ENCODE measurements at places on chromosomes 6 and 20.

DNA sequence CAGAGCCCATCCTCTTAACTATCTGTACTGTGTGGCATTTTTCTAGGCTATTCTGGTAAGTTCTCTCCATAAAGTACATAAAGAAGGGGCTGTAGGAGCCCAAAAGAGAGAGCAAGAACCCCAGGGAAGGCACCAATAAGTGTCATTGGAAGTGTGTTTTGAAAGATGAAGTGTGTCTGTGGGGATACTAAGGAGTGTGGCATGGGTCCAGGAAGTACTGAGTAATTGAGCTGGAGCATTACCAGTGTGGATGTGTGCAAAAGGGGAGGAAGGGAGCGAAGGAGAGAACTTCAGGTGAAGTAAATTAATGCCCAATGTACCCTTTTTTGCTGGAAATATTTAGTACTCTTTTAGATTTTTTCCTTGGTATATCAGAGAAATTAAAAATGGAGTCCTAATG lies 63.9 kb downstream of the KCNS1 start:
- no peak for DNase-seq

- no peak for DNase-seq
These were observed 39.9 kb upstream of the TBC1D7 start for GRCh38 chr6:13368079-13368730.

- peak; percentile 49 for DNase-seq
These were observed 582 bp downstream of the SNRPB start for GRCh38 chr20:2469991-2470422.

- no peak for DNase-seq
These were observed 81.4 kb upstream of the ARID1B start for GRCh38 chr6:156695742-156696141.

- DNase-seq: no peak
These were observed 42.9 kb downstream of the LINC00237 start for GRCh38 chr20:21063276-21063675.

DNA sequence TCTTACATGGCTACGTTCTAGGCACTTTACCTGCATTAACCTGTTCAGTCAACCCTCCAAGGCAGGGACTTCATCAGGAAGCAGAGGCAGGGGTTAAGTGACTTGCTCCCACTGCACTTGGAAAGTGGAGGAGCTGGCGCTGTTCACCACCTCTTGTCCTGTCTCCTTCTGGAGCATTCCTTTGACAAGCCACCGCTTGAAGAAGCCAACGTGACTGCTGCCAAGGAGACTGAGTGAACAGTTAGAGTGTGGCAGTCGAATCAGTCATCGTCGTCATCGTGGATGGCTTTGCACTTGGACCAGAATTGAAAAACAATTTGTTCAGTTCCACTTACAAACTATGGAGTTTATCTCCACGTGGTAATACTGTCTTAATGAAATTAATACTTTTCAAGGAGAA lies 60.9 kb downstream of the TULP4 start:
- DNase-seq: no peak

DNA sequence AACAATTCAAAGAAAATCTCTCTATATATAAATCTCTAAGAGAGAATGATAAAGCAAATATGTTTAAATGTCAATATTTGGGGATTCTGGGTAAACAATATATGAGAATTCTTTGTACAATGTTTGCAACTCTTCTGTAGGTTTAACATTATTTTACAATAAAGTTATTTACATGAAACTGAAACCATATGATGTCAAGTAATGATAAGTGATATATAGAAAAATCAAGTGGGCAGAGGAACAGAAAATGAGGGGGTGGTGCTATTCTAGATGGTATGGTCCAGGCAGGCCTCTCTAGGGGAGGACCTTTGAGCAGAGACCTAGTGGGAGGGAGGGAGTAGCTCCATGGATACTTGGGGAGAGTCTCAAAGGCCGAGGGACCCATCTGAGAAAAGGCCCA lies 16.4 kb upstream of the SCRT2 start:
- no peak for DNase-seq

GRCh38 chr20:22562620-22563019 lies 21.8 kb downstream of the FOXA2 start:
- DNase-seq: no peak

DNA sequence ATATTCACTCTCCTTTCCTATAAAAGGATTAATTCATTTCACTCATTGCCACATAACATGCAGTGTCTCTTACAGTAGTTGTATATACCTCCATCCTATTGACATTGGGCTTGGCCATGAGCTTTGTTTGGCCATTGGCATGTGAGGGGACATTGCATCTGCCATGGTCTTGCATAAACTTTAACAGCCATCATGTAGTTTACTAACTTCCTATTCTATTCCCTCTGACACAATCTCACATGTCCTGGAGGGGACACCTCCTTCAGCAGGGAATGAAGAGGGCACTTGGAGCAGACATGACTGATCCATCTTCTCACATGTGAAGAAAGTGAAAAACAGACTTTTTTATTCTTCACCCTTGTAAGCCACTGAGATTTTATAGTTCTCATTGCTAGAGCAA lies 115.5 kb upstream of the MARCKS start:
- DNase-seq: no peak

DNA sequence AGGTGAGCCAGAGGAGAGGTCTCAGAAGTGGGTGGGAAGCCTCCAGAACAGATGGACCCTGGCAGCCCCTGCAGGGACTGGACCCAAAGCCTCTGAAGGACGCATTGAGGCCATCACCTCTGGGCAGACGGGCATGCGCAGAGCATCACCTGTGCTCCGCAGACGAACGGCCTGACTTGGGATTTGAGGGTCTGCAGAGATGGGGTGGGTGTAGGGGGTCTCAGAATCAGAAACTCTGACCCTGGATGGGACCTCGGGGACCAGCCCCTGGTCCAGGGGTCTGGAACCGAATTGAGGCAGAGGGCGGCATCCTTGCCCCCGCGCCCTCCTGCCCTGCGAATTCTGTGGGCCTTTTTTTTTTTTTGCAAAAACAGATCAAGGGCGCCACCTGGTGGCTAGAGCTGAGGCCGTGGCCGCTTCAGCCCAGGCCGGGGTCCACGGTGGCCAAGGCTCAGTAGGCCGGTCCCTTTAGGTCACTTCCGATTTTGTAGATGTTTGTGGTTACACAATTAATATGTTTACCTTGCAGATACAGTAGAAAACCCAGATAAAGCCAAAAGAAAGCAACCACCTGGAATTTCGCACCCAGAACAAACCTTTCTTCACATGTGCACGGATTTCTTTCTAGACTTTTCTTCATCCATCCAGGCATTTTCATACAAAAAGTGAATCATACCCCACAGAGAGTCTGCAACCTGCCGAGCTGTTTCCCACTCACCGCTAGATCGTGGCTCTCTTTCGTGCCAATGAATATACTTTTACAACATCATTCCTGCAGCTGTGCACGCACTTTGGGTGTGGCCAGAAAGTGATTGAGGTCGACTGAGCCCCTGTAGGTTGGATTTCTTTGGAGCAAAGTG lies 25.9 kb downstream of the ZBP1 start:
- peak; percentile 75 for DNase-seq

GRCh38 chr20:35837577-35838195 lies 65.9 kb downstream of the PHF20 start:
- DNase-seq: no peak

DNA sequence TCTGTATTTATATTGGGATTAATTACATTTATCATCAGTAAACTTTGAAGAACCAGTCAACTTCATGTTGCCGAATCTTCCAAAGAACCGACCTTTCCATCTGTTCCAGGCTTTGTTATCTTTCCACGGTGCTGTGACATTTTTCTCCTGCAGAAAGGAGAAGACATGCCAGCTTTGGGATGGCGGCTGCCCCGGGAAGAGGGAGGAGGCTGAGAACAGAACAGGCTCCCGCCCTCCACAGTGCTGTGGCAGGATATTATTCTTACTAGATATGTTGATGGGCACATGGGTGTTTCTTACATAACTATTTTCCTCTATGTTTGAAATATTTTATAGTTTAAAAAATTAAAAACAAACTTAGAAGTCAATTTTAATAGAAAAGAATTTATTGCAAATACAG lies 44.9 kb downstream of the GINS1 start:
- no peak for DNase-seq

GRCh38 chr6:129368076-129368475 lies 341.9 kb downstream of the ARHGAP18 start:
- DNase-seq: no peak

DNA sequence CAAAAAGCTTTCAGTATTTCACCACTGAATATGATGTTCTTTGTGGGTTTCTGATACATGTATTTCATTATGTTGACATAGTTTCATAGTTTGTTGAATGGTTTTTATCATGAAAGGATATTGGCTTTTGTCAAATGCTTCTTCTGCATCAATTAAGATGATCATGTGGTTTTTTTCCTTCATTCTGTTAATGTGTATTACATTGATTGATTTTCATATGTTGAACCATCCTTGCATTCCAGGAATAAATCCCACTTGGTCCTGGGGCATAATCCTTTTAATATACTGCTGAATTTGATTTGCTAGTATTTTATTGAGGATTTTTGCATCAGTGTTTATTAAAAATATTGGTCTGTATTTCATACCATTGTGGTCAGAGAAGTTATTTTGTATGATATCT lies 70.9 kb upstream of the BHLHE23 start:
- DNase-seq: no peak

DNA sequence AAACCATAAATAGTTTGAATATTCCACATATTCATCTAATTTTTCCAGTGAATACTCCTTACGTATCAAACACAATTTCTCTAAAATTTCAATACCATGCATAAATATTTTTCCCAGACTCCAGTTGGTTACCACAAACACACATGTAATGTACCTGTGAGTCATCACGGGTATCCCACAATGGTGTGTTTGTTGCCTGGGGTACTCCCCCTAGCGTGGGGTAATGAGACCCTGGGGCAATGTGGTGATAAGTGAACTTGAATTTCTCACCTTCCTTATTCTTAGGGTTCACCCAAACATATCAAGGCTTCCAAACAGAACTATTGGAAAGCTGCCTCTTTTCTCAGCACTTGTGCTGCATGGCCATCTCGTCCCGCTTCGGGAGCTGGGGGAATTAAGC lies 51.0 kb downstream of the STX7 start:
- no peak for DNase-seq

GRCh38 chr6:160240691-160241084 lies 17.9 kb downstream of the SLC22A2 start:
- DNase-seq: no peak

- no peak for DNase-seq
These were observed 704.4 kb upstream of the SLC35B3 start for GRCh38 chr6:9139746-9140145.

- no peak for DNase-seq
These were observed 473.6 kb downstream of the EPHA7 start for GRCh38 chr6:92945799-92946198.

DNA sequence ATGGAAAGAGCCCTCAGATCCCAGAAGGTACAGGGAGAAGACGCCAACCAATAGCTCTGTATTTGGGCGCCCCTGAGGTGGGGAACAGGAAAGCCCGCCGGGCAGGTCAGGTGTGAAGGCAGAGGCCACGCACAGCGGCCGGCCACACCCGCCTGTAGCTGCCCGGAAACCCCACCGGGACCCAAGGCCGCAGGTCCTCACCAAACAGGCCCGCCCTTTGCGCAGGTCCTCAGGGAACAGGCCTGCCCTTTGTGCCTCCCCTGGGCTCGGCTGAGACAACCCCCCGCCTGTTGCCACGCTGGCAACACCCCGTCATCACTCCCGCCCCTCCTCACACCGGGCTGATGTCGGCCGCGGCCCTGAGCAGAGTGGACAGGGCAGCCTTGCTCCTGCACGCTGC lies 44.9 kb upstream of the CHRNA4 start:
- DNase-seq: no peak

DNA sequence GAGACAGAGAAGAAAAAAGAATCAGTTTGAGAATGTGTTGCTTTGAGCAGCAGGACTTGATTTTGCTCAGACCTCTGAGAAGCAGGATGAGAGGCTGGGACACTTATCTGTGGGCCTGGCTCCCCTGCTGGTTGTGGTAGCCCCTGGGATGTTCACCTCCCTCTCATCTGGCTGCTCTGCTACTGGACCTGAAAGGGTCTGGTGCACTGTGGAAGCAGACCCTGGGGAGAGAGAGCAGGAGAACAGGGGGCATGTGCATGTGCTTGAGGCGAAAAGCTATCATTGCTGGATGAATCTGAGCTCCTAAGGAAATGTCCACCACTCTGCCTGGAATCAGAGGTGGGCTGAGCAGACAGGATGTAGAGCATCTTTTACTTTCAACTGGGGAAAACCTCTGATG lies 161.1 kb downstream of the SCP2D1 start:
- DNase-seq: no peak

DNA sequence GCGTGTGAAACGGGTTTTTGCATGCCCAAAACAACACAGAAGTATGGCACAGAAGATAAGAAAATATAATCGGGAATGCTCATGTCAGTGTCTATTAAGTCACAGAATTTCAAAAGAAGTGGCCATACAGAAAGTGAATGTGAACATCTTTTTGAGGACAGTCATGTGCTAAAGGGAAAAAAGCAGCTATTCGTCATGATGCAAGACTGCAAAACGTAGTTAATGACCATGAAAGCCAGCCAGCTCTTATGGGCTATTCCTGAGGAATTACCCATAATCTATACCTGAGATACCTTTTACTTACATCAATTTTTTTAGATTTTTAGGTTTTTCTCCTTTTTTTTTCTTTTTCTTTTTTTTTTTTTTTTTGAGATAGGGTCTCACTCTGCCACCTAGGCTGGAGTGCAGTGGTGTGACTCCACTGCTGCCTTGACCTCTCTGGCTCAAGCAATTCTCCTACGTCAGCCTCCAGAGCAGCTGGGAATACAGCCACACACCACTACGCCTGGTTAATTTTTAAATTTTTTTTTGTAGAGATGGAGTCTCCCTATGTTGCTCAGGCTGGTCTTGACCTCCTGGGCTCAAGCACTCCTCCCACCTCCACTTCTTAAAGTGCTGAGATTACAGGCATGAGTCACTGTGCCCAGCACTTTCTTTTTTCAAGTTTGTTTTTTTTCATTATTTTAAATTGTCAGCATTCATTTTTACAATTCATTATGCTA lies 18.1 kb upstream of the ZBP1 start:
- no peak for DNase-seq

DNA sequence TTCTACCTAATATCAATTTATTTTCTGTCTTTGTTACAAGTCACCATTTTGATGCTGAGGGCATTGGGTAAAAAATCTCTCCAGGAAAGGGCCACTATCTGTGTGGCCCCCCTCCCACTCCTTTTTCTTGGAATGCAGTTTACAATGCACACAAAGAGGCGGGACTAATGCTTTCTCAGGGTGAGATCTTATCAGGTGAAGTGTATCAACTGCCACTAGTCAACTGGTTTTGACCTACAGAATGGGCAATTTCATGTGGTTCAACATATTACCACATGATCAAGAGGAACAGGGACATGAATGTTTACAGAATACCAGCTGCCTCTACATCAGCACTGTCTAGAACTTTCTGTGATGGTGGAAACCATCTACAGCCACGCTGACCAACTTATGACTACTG lies 3.7 kb downstream of the RRBP1 start:
- DNase-seq: no peak

- DNase-seq: no peak
These were observed 571.9 kb upstream of the CHD6 start for GRCh38 chr20:42190084-42190483.

GRCh38 chr6:135586388-135586787 lies 88.8 kb upstream of the AHI1 start:
- DNase-seq: no peak

GRCh38 chr6:162488444-162488843 lies 239.1 kb downstream of the PRKN start:
- no peak for DNase-seq

- DNase-seq: no peak
These were observed 79.9 kb downstream of the VGLL2 start for GRCh38 chr6:117345292-117345610.

All from GM12891 (cell line).